ENCODE measurements at places on chromosomes 1 and 21.

DNA sequence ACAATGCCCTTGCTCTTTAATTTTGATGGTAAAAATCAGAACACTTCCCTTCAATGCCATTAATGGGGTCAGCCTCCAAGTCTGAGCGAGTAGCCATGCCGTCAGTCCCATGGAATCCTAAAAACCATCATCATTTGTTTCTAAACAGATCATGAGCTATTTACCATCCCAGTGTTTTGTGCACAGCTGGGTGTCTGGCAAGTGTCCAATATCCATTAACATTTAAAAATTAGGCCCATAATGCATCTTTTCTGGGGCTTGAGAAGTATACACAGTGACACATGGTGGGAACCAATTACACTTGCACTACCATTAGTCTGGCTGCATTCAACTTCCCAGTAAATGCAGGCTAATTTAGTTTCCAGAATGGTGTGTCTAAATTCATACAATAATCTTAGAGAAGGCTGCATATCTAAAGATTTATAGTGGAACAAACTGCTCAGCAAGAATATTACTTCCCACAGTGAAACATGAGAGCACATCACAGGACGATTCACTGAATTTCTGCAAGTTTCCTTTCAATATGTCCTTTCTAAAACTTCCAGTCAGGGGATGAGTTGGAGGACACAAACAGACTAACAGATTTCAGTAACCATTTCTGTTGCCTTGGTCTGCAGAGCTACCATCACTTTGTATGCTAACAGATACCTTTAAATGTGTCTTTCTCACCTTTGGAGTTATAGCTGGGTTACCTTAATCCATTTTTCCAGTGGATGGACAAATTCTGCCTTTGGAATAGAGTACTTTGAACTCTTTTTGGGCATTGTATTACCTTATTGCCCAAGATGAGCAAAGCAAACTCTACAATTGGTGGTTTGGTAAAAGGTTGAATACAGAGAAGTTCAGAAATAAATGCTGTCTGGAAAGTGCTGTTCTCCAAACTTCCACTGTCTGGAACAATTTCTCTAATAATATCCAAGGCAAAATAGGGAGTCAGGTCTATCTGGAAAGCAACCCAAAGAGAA lies 258.0 kb downstream of the PTBP2 start:
- no peak for DNase-seq

- no peak for DNase-seq
Observed at GRCh38 chr21:40049031-40049930, 182.0 kb downstream of the PCP4 start.

- DNase-seq: no peak
Observed at GRCh38 chr1:44447051-44447810, 42.2 kb downstream of the RNF220 start.

DNA sequence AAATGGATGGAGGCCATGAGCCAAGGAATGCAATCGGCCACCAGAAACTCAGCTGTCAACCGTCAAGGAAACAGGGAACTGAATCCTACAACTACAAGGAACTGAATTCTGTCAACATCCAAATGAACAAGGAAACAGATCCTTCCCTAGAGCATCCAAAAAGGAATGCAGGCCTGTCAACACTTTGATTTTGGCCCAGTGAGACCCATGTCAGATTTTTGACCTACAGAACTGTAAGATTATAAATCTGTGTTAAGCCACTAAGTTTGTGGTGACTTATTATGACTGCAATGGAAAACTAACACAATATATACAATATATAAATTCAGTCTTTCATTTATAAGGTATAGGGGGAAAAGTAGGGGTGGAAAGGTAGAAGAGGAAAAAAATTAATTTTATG lies 55.3 kb downstream of the SHCBP1L start:
- no peak for DNase-seq

GRCh38 chr1:114112775-114113174 lies 40.9 kb downstream of the SYT6 start:
- no peak for DNase-seq

DNA sequence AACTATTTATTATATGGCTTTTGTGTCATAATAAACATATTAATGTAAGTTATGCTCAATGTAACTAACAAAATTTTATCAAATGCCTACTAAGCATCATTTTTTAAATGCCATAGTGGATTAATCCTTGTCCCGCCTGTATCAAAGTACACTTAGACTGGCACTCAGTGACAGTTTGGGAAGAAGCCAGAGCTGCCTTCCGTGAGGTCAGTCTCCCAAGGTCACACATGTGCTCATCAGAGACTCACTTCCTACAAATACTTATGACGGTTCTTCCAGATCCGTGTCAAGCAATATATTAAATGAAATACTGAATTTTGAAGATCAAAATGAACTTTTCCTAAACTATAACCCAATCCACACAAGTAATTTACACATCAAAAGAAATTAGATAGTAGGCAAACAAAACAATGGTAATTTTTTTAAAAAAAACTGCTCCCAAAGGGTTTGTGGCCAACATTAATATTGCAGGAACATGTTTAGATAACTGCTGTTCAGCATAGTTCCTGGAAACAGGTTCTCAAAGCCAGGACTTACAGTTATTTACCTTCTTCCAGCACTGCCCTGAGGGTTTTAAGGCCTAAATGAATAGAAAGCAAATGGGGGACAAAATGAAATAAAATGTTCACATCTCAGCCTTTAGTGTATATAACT lies 27.2 kb downstream of the WLS start:
- no peak for DNase-seq

GRCh38 chr1:115426231-115426771 lies 88.3 kb upstream of the NGF start:
- DNase-seq: no peak

GRCh38 chr21:30447056-30447455 lies 7.0 kb downstream of the KRTAP15-1 start:
- no peak for DNase-seq

DNA sequence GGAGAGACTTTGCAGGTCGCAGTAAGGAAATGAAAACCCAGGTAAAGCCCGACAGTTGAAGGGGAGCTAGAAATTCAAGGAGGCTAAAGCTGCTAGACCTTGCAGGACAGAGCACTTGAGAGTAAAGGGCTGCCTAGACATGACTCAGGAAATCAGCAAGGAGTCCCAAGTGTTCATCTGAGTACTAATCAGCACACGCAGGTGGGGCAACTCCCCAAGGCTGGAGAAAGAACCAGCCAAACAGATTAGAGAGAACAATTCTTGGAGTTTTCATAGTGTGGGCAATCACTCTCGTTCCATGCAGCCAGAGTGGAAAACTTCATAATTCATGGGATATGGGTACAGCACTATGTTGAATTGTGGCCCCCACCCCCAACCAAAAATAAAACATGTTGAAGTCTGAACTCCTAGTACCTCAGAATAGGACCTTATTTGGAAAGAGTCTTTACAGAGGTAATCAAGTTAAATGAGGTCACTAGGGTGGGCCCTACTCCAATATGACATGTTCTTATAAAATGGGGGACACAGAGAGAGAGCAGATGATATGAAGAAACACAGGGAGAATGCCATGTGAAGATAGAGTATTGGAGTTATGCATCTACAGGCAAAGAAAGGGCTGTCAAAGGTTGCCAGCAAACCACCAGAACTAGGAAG lies 28.0 kb downstream of the SYDE2 start:
- no peak for DNase-seq

DNA sequence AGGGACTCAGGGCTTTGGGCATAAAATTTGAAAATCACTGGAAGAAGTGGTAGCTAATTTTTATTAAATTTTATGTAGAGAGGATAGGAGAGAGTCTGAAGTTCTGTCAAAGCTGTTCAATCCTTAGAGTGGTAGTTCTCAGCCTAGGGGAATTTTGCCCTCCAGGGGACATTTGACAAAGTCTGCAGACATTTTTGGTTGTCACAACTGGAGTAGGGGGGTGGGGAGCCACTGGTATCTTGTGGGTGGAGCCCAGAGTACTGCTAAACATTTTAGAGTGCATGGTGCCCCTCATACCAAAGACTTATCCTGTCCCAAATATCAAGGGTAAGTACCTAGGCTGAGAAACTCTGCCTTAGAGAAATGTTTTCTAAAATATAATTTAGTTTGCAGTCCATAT lies 30.2 kb downstream of the RASAL2 start:
- no peak for DNase-seq

DNA sequence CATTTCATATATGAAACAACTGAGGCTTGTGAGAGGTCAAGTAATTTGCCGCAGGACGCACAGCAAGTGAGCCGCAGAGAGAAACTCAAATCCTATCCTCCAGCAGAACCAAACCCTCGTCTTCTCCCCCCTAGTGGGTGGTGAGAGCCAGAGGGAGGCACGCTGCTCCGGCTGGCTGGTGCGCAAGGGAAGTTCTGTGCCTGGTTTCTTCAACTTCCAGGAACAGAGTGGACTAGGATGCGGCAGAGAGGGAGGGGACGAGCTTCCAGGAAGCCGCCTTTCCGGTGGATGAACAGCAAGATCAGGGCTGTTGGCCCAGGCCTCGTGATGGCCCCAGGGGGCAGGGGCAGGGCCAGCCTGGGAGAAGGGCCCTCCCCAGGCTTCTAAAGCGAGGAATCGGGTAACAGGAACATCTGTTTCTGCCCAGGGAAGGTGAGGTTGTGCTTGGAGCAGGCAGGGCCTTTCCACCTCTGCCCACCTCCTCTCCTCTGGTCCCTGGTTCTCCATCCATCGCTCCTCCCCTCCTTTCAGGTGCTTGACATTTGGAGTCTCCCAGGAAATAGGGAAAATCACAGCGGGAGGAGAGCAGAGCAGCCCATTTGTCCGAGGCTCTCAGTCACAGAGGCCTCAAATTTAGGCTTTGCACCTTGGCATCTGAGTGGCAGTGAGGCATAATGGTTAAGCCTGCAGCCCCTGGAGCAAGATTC lies 16.8 kb upstream of the PDIK1L start:
- no peak for DNase-seq

DNA sequence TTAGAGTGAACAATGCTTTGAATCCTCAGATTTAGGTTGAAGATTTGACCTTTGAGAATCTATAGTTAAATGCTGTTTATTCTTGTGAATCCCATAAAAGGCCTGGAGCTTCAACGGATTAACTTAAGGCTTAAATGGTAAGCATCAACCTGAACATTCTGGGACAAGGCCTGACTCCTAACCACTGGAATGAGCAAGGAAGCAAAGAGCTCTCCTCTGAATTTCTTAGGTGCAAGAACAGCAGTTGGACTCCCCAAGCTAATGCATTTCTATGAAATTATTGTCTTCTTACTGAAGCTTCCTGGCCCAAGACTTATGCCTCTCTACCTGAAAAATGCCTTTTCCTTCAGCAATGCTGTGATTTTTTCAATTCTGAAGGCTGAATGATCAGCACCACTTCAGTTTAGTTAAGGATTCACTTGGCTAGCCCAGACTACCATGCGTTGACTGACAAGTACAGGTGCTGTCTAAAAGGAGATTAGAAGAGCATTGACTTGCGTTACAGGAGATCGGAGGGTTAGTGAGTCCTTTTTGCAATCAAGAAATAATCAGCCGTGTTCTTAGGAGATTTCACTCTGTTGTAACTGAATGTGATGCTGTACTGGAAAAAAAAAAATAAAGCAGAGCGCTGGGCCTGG lies 178.5 kb downstream of the ZC3H11B start:
- no peak for DNase-seq

- DNase-seq: no peak
Observed at GRCh38 chr1:208207388-208208131, 36.6 kb downstream of the PLXNA2 start.

GRCh38 chr1:57832612-57833011 lies 408.8 kb upstream of the DAB1 start:
- DNase-seq: no peak

GRCh38 chr1:83799594-83799993 lies 199.3 kb downstream of the TTLL7 start:
- DNase-seq: no peak

GRCh38 chr1:54795356-54795665 lies 5.8 kb downstream of the TTC22 start:
- DNase-seq: no peak

- no peak for DNase-seq
Observed at GRCh38 chr1:56533197-56533596, 46.2 kb downstream of the PLPP3 start.

DNA sequence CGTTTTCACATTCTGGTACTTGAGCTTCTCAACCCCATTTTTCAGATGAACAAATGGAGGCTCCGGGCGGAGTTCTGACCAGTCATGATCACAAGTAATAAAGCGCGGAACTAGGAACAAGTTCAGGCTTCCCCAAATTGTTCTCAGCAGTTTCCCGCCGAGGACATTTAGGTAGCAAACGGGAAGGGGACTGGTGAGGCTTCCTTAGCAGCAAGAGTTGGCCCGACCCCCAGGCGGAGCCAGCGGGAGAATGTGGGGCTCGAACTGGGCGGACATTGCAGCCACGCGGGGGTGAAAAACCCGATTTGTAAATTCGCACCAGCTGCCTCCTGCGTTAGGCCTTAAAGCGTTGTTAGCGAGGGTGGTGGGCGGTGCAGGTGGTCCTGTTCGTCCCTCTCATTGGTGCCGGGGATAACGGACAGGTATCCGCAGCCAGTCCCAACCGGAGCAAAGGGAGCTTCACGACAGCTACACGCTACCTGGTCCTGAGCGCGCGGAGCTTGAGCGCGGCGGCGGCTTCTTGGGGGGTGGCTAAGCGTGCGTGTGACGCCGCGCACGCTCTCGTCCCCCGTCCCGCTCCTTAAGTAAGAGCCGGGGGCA lies 15.3 kb downstream of the SEMA6C start:
- DNase-seq: peak; percentile 48

DNA sequence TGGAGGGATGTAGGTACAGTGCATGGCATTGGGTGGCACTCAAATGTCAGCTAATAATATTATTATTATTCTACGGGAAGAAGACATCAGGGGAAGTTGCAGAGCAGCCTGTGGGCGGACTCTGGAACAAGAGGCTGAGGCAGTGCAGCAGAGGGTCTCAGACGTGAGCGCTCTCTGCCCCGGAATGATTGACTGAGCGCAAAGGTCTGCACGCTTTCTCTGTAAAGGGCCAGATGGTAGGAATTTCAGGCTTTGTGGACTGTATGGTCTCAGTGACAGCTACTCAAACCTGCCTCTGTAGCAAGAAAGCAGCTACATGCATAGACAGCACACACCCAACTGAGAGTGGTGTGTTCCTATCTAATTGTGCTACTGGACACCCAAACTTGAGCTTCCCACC lies 29.6 kb upstream of the VPS13D start:
- DNase-seq: no peak

- no peak for DNase-seq
Observed at GRCh38 chr1:247212627-247213617, 41.1 kb upstream of the ZNF124 start.

DNA sequence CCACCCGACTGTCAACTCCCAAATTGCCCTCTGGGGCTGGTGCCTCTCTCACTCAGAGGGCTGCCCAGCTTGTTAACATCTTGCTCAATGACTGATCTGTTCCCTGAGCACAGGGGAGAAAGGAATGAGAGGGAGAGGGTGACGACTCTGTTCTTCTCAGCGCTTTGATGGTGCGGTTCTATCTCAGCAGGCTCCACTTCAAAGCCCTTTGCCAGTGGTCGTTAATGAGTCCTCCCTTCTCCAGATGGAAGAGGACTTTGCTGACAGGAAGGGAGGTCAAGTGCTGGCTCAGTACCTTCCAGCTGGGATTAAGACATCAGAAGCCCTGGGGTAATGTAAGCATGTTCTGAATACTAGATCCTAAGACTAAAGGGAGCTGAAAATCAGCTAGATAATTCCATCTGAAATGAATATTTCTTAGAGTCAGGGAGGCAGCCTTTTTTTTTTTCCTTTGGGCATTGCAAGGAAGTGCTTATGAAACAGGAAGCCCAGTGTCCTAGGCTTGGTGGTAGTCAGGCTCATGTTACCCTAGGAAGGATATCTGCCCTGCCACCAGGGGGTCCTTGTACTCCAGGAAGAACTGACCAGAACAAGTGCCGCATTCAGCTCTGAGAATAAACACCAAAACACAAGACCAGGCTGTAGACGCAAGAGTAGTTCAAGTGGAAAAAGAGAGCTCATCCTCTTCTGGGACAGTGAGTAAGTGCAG lies 4.7 kb downstream of the FMOD start:
- no peak for DNase-seq

GRCh38 chr21:20882462-20883407 lies 115.5 kb upstream of the NCAM2 start:
- DNase-seq: no peak

Data from stimulated activated CD8-positive, alpha-beta memory T cell treated with anti-CD3 and anti-CD28 coated beads, Interleukin-12 subunit alpha, Interleukin-12 subunit beta, amount 100 ng/mL, for 1 hour (primary cell).